GM23338 (cell line): ENCODE measurements at places on chromosomes 3 and 15. TPM values are rescaled to one million over a fixed set of nuclear protein-coding genes. Genes with fewer than 3 reads are reported as not detected.

Gene LYZL4
- total RNA-seq, result not detected in 2 replicates

Gene RPS17
- 1,579 and 1,741 TPM in 2 replicates for total RNA-seq

- DNase-seq, result no peak
These were observed 11.2 kb downstream of the CBLB start for GRCh38 chr3:105857601-105858000.

GRCh38 chr15:63596676-63597037 is 530 bp upstream of the FBXL22 start:
- DNase-seq, result no peak

DNA sequence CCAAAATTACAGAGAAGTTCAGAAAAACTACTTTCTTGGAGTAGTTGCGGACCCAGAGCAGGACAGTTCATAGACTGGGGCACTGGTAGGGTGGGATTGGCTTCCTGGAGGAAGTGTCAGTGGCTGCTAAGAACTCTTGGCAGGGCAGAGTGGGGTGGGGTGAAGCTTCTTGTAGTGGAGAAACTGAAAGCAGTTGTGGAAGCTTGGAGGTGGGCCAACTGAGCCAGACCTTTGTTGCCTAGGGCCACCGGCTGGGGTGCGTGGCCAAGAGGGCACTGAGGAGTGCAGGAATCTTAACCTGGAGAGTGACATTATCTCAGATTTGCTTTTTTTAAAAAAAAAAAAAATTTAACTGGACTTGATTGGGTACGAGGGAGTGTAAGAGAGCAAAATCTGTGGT is 3.1 kb downstream of the KAT2B start:
- DNase-seq, result no peak
